ENCODE measurements at places on chromosomes 16 and 17.
A peak's percentile ranks its signal among the peaks of the same experiment; 100 is the strongest.

DNA sequence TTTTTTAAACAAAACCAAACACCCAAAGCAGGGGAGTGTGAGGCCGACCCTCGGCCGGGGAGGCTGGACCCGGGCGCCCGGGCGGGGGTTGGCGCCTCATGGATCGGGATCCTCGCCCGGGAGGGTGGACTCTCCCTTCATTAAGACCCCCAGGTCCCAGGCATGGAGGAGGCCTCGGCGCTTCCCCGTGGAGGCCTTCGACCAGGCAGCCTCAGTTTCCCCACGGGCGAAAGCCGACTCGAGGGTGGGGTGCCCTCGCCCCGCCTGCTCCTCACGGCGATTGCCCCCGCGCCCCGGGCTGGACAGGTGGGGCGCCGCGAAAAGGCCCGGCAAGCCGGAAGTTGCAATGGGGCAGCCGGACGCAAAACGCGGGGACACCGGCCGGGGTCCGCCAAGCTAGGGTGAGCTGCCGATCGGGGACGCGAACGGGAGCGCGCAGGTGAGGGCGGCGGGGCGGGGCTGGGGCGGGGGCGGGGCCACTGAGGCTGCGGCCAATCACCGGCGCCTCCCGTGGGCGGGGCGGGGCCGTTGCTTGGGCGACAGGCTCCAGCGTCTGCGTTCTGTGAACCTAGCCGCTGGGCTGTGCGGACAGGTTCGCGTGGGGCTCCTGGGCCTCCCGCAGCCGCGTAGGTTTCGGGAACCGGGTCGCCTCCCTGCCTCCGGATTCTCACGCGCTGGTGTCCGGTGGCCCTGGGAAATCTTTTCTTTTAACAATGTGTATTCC, 6.0 kb upstream of the ZNF205 start:
- DNase-seq, result peak; percentile 63

DNA sequence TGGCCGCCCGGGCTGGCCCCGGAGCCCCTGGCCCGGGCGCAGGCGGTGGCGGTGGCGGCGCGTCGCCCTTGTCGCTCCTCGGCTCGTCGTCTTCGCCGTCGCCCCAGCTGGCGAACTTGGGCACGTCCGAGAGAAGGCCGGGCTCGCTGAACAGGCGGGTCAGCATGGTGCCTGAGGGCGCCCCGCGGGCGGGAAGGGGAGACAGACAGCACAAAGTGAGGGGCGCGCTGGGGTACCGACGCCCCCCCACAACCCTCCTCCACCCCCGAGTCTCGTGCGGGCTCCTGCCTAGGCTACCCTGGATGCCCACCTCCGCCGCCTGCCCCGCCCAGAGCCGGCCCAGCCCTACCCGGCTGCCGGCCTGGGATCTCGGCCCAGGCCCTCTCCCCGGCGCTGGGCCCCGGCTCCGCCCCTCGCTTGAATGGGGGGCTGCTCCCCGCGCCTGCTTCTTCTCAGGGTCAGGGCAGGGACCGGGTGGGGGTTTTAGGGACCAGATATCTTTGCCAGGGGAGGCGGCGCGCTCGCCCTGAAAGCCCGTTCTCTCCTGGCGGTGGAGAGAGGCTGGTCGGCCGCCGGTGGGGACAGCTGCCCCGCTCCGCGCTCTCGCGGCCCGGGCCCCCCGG, 1.2 kb downstream of the NEUROD2 start:
- no peak for DNase-seq

DNA sequence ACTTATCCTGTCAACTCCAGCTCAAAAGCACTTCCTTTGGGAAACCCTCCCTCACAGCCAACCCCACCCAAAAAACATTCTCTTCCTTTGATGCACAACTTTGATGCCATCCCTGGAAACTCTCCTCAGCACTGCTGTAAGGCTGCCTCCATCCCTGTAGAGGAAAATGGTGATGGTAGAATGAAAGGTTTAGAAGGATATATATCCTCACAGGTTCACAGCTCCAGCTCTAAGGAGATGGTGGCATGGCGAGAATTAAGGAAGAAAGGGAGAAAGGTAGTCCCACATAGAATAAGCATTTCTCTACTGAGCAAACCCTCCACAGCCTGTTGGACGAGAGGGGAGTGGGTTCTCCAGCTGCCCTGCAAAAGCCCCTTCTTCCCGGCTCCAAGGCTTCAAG, 2.2 kb upstream of the DLX4 start:
- no peak for DNase-seq

DNA sequence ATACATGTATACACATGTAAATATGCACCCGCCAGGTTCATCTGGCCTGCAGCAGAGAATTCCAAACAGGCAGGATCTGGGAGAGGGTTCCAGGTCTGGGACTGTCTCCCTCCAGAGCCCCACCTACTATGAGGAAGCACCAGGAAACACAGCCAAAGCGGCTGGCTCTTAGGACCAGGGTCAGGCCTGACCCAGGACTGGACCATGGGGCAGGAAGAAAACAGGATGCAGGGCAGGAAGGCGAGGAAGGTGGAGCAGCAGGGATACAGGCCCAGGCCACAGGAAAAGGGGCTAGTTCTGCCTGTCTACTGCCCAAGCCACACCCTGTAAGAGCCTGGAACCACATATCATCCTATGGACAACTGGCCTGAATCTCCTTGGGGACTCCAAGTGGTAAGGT, 2.2 kb downstream of the HID1 start:
- no peak for DNase-seq

DNA sequence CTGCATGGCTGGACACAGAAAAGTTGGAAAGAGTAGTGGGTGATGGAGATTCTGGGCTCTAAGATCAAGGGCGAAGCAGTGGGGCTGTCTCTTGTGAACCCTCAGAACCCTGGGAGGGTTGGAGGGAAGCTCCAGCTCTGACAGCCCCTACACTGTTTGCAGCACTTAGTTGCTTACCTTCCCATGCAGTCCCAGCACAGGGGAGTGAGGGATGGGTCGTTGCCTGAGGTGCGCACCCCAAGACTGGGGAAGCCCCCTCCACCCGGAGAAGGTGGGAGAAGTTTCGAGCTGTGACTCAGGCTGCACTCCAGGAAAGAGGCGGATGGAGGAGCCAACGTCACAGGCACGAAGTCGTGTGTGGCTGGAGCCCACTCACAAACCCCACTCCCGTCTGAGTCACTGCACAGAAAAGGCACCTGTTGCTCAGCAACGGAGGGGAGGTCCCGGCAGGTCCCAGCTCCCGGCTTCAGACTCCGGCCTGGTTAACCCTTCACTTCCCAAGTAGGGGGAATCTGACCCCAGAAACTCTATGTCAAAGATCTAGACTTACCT, 60.1 kb downstream of the AIPL1 start:
- no peak for DNase-seq

- no peak for DNase-seq
These were observed 77.1 kb downstream of the PRKCA start for GRCh38 chr17:66379544-66379943.
